ENCODE measurements at places on chromosomes 11 and 22. TPM values are rescaled to one million over a fixed set of nuclear protein-coding genes. Genes with fewer than 3 reads are reported as not detected.

The PRRG4 gene
- total RNA-seq, result 0.17 TPM

The HEPN1 gene
- total RNA-seq, result not detected

- no peak overlapping the region for H3K27ac ChIP-seq
- H3K4me3 ChIP-seq, result no peak overlapping the region
- H3K36me3 ChIP-seq, result no peaks in the 10 kb centered on the region
- DNase-seq, result no peak
- no peaks in the 10 kb centered on the region for H3K27me3 ChIP-seq
Observed at GRCh38 chr11:26849036-26849435, 127.2 kb upstream of the SLC5A12 start.

The AAMDC gene
- 3.8 TPM for total RNA-seq

DNA sequence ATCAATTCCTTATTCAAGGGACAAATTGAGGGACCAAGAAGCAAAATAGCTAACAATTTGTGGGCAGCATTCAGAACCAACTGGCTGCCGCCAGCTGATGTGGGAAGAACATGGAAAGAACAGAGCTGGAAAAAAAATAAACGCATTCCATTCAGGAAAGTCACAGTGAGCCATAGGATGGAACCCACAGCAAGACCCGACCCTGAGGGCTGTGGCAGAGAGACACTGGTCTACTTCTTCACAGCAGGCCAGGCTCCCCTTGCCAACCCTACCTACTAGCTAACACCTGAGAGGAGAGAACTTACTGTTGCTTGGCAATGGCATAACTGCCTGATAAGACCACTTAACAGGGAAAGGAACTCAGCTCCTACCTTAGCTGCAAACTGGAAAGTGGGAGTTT, 123.5 kb upstream of the APOA1 start:
- peaks cover 53% of the 10 kb centered on the region for H3K4me1 ChIP-seq
- H3K4me3 ChIP-seq, result no peak overlapping the region
- no peak for DNase-seq
- peaks cover 27% of the 10 kb centered on the region for H3K36me3 ChIP-seq
- H3K27me3 ChIP-seq, result no peaks in the 10 kb centered on the region

The GLYATL1 gene
- total RNA-seq, result not detected

DNA sequence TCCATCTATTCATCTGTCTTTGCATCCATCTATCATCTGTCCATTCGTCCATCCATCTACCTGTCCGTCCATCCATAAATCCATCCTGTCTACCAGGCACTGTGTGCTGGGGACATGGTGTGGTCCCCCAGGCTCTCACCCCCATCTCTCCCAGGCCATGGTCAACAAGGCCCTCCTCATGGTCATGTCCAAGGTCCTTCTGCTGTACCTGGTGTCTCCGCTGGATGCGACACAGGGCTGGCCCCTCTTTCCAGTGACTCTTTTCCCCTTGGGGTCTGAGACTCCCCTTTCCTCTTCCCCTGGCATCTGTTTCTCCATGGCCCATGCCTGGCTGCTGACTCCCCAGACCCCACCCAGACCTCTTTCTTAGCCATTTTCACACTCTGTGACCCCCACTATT, 4.5 kb downstream of the IGLL1 start:
- no peaks in the 10 kb centered on the region for H3K36me3 ChIP-seq
- peaks cover 16% of the 10 kb centered on the region for H3K27me3 ChIP-seq
- no peak overlapping the region for H3K27ac ChIP-seq
- H3K4me1 ChIP-seq, result peaks cover 11% of the 10 kb centered on the region
- DNase-seq, result no peak

DNA sequence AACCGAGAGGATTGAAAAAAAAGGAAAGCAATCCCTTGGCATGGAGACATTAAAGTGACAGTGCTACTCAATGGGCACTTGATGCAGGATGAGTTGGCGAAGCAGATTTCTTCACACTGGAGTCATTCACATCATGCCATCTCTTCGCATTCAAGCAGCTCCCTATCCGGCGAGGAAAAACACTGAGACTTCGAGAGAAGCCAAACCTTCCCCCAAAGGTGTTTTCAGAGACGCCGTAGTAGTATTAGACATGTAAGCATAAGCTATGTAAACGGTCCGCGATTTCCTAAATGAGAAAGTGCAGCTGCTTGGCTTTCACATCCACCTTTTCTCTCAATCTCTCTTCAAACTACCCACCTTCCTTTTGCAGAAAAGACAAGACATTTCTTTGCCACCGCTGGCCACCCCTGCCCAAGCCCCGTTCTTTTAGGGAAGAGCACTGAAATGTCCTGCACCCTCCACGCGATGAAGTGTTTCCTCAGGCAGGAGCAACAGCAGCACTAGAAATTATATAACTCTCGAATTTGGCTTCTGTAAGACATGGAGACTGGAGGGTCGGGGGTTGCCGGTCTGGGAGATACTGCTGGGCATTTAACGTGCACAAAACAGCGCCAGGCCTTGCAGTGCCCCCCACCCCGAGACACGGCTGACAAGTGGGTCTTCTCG, at the start of gene DLG2:
TSS of gene DLG2 (minus strand) at position 13 of the 666 bp plus-strand sequence.
- H3K36me3 ChIP-seq, result peaks cover 31% of the 10 kb centered on the region
- H3K27me3 ChIP-seq, result peaks cover 2% of the 10 kb centered on the region
- peaks cover 28% of the 10 kb centered on the region for H3K4me1 ChIP-seq
- no peak for DNase-seq
- H3K4me3 ChIP-seq, result peak within 1 kb of the TSS; percentile 99
- peak within 1 kb of the TSS; percentile 94 for H3K27ac ChIP-seq

- H3K27me3 ChIP-seq, result no peaks in the 10 kb centered on the region
- H3K4me3 ChIP-seq, result no peak overlapping the region
- no peak overlapping the region for H3K27ac ChIP-seq
Observed at GRCh38 chr22:50684986-50685385, 12.4 kb downstream of the SHANK3 start.

DNA sequence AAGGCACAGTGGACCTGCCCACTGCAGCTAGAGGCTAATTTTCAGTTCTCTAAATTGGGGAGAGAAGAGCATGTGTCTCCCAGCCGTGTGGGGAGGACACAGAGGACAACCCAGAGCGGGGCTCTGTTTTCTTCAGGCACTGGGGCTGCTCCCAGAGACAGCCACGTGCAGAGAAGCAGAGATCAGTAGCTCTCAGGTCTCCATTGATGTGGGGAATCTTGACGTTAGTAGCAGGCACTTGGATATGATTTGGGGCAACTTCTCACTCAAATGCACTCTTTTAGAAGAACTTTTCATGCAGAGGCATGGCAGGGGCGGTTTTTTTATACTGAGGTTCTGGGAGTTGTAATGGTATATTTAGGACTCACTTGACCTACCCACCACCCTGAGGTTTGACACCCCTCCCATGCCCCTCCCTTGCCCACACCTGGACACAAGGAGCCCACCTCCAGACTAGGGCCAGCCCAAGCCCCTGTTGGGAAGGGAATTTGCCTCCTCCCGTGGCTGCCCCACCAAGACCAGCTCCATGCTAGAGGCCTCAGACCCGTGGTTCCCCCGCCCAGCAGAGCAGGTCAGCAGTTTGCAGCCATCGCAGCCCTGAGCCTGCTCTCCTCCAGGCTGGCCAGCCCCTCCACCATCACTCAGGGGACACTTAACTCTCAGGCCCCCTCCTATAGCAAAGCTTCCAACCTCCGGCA, 94.2 kb upstream of the RTL6 start:
- no peak overlapping the region for H3K27ac ChIP-seq
- H3K4me1 ChIP-seq, result no peaks in the 10 kb centered on the region
- DNase-seq, result no peak
- no peak overlapping the region for H3K4me3 ChIP-seq
- peaks cover 18% of the 10 kb centered on the region for H3K27me3 ChIP-seq
- no peaks in the 10 kb centered on the region for H3K36me3 ChIP-seq

The ART5 gene
- not detected for total RNA-seq

The NNMT gene
- total RNA-seq, result not detected
